ENCODE measurements at places on chromosomes 13 and 19.

- no peak for DNase-seq
Measured at GRCh38 chr13:98478189-98479129, 98.4 kb downstream of the STK24 start.

- DNase-seq, result no peak
Measured at GRCh38 chr13:76516586-76516985, 369.6 kb downstream of the KCTD12 start.

DNA sequence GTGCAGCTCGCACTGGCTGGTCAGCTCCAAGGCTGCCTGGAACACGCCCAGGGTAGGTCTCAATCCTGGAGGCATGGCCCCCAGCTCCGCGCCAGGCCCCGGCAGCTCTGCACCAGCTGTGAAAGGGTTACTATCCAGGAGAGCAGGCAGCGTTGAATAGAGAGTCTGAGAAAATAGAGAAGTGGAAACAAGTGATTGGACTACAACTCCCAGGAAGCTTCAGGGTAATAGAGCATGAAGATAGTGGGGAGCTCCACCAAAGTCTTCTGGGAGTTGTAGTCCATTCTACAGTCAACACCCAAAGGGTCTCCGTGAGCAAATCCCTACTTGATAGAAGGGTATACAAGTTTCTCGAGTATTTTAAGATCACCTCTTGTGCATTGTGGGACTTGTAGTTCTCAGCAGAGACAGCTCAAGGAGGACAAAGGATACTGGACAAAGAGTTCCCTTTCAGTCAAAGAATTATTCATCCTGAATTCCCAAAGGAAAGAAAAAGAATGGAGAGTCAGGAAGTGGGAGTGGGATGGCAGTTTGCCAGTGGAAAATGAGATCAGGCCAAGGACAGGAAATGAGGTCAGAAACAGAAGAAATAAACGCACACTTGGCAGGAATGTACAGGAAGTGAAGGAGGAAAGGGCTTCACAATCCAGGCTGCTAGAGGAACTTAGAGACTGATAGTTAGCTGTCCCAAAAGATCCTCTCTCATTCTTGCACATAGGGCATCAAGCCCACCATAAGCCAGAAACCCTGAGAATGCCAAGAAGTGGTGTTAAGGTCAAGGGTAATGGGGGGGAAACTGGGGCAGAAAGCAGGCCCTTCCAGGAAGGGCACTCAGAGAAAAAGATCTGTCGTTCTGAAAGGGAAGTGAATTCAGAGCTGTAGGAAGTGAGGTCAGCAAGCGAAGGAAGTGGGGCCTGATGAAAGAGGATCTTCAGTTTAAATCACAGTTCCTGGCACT, 5.5 kb upstream of the MAMSTR start:
- no peak for DNase-seq

GRCh38 chr19:30722186-30722585, 350.0 kb downstream of the ZNF536 start:
- DNase-seq, result no peak

- DNase-seq, result no peak
Measured at GRCh38 chr13:51784097-51784496, 19.9 kb downstream of the DHRS12 start.

- DNase-seq, result peak; percentile 7
Measured at GRCh38 chr13:108155185-108156106, 59.9 kb downstream of the LIG4 start.

DNA sequence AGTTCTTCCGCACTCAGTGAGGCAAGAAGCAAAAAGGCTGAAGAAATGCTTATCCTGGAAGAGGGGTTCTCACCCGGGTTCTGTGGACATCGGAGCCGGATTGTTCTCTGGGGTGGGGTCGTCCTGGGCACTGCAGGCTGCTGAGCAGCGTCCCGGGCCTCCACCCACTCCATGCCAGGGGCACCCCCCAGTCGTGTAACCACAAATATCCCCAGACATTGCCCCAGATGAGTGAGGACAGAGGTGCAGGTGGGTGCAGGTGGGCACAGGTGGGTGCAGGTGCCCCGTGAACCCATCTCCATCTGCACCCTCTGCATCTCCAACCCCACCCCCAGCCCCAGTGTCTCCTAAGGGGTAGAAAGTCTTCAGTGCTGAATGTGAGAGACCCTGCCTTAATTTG, 67.5 kb downstream of the GNG7 start:
- no peak for DNase-seq
